ENCODE measurements at places on chromosomes 4 and X.
A peak's percentile ranks its signal among the peaks of the same experiment; 100 is the strongest.

DNA sequence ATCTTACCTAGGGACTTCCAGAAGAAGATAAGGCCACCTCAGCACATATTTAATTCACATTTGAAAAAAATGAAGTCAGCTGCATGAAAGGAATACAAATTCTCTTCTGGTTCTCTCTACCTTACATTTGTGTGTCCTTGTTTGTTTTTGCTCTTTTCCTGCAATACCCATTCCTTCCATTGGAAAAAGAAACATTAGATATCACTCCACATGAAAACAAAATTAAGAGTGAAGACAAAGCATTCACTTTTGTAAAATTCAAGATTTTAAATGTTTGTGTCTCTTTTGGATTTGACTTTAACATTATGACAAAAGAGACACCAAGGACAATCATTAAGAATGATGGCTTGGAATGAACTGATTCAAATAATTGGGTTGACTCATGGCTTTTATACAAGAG, 1351.8 kb downstream of the FSTL5 start:
- DNase-seq = no peak

- no peak for DNase-seq
These were observed 291 bp upstream of the NBDY start for GRCh38 chrX:56728752-56729151.

GRCh38 chr4:149793459-149793858, 22.2 kb downstream of the IQCM start:
- DNase-seq = no peak

DNA sequence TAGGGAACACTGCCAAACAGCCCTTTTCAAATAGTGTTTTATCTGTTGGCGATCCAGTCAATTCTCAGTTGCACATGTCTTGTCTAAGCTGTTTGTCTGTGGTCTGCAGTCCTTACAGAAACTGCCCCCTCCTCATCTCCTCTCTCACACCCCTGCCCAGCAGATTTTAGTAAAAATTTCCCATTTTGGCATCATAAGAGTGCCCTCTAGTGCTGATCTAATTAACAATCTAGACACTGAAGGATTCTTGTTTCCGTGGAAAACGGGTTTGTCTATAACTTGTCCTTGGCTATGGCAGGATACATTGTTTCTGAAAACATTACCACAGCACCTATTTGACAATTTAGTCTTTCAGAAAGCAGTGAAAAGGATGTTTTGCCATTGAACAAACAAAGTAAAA, 227.2 kb upstream of the MBNL3 start:
- DNase-seq = no peak

DNA sequence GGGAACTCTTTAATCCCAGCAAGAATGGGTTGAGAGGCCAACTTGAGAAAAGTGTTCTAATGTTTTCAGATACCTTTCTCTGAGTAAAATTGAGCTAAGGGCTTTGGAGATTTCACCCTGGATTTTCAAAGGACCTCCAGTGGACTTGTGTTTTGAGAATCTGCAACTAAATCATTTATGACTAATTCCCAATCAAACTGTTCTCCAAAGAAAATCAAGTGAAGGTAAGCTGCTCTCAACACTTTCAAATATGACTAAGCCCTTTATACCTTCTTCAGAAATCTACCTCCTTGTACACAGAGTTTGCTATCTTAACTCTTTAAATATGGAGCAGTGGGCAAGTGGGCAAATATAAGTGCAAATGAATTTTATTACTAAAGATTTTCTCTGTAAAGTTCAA, 392.9 kb downstream of the PDGFC start:
- no peak for DNase-seq

DNA sequence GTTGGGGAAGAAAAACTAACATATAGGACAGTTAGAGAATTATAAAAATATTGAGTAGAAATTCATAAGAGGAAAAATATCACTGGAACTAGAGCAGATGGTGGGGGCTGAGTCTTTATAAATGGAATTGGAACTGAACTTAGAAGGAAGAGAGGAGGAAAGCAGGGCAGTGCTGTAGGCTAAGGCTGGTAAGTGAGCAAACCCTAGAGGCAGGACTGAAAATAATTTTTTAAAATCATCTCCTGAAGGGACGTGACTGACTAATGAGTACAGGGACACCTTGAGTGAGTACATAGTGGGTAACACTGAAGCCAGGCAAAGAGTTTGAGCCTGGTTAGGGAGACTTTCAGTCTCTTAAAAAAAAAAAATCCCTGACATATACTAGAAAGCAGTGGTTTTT, 63.3 kb downstream of the GALNT7 start:
- peak; percentile 35 for DNase-seq

GRCh38 chr4:142380052-142380602, 466.0 kb downstream of the INPP4B start:
- no peak for DNase-seq
